ENCODE measurements at places on chromosomes 6 and 20. TPM values are rescaled to one million over a fixed set of nuclear protein-coding genes. Genes with fewer than 3 reads are reported as not detected.

Gene RPS10
- total RNA-seq, result 1,089 TPM

Gene DAAM2
- total RNA-seq, result 67.6 TPM

Gene BNIP5
- not detected for total RNA-seq

Gene SCUBE3
- 2.2 TPM for total RNA-seq

Gene SPATS1
- 0.45 TPM for total RNA-seq

Gene NR2E1
- total RNA-seq, result not detected

Gene CFB
- total RNA-seq, result 69.1 TPM

Gene STX11
- 31.3 TPM for total RNA-seq

Gene C20orf144
- 0.24 TPM for total RNA-seq

Gene WFDC12
- total RNA-seq, result 0.44 TPM

Gene PAX1
- total RNA-seq, result not detected

Gene GJA10
- not detected for total RNA-seq

Gene KHDC1
- 2.4 TPM for total RNA-seq

Gene ZBP1
- total RNA-seq, result 5.3 TPM

Gene ASIP
- total RNA-seq, result not detected

Gene TPD52L1
- 17.4 TPM for total RNA-seq

Gene SLC22A7
- total RNA-seq, result not detected

Gene PRSS16
- 18.3 TPM for total RNA-seq

Gene CCM2L
- 6.8 TPM for total RNA-seq

Gene FAM120B
- total RNA-seq, result 27.8 TPM

Gene TAF11
- total RNA-seq, result 23.9 TPM

Gene LY6G6F
- 1.4 TPM for total RNA-seq

Gene NKAIN4
- 1.1 TPM for total RNA-seq

Gene THBS2
- total RNA-seq, result 126 TPM

Gene SDC4
- total RNA-seq, result 199 TPM

Gene WFDC2
- total RNA-seq, result 232 TPM

Gene TMEM74B
- total RNA-seq, result 5.0 TPM

Gene CDC40
- total RNA-seq, result 25.9 TPM

Gene NMBR
- total RNA-seq, result not detected
